Motor neuron (in vitro differentiated cells): ENCODE measurements at places on chromosomes 5 and 9.

GRCh38 chr9:12463641-12464040 is 229.5 kb upstream of the TYRP1 start:
- ATAC-seq: no peak

- no peak for ATAC-seq
Measured at GRCh38 chr5:135386096-135386495, 12.9 kb downstream of the MACROH2A1 start.

DNA sequence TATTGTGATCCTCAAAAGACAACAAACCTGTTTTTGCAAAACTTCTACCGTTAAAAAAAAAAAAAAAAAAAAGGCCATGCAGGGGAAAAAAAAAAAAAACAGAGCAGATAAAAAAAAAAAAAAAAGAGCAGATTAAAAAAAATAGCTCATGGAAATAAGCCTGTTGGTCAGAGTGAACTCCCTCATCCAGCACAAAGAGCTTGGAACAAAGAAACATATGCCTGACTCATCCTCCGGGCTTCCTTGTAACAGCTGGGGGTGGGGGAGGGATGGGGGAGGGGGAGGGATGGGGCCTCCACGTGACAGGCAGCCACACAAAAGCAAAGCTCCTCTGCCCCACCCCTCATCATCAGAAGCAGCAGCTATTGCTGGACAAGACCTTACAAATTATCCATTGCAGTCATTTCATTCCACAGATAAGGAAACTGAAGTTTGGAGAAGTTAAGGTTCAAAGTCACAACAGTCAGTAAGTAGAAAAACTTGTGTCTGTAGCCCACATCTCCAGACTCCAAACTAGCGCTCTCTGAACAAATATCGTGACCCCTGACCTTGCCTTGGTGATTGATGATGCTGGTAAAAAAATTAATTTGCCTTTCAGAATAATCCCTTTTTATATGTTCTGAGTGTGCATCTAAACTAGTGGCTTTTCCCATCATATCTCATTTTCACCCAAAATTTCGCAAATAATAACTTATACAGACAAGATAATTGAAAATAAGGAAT is 38.9 kb downstream of the SLC35D2 start:
- ATAC-seq: peak; percentile 80

DNA sequence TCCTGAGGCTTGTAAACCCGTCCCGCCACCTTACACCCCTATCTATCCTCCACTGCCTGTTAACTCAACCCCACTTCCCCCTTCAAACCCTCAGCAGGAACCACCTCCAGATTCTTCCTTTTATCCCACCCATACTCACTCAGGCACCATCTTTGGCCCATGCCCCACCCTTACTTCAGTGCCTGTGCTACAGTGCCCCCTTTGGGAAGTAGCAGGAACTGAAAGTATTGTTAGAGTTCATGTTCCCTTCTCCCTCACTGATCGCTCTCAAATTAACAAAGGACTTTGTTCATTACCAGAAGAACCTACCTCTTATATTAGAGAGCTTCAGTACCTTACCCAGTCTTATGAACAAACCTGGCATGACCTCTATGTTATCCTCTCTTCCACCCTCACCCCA is 92.2 kb upstream of the MOCS2 start:
- ATAC-seq: no peak

- no peak for ATAC-seq
Measured at GRCh38 chr5:964821-965220, 43.8 kb upstream of the NKD2 start.

DNA sequence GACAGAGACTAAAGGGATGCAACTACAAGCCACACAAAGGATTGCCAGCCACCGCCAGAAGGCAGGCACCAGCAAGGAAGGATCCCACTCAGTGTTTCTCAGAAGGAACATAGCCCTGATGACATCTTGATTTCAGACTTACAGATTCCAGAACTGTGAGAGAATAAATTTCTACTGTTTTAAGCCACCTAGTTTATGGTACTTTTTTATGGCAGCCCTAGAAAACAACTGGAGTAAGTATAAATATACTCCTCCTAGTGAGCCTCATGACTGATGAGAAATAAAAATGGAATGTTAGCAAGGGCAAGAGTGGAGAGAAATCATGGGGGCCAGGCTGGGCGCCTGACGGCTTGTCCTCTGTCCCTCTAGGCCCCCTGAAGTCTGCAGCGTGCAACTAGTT is 307.3 kb downstream of the PIK3R1 start:
- no peak for ATAC-seq

DNA sequence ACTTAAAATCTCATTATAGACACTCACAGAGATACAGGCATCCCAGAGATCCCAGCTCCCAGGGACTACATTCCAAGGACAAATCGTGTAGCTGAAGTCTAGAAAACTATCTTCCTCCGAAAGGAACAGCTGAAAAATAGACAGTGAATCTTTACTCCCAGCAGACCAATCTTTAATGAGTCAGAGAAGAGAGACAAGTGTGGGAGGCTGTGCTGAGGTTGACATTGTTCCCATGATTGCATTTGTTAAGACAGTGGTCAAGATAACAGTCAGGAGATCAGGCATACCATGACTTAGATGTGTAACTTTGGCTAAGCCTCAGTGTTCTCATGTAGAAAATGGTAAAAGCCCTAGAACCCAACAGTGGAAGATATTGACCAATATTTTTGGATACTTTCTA is 120.7 kb downstream of the PAPPA start:
- ATAC-seq: no peak

- no peak for ATAC-seq
Measured at GRCh38 chr5:97102010-97102470, 40.4 kb downstream of the LIX1 start.

DNA sequence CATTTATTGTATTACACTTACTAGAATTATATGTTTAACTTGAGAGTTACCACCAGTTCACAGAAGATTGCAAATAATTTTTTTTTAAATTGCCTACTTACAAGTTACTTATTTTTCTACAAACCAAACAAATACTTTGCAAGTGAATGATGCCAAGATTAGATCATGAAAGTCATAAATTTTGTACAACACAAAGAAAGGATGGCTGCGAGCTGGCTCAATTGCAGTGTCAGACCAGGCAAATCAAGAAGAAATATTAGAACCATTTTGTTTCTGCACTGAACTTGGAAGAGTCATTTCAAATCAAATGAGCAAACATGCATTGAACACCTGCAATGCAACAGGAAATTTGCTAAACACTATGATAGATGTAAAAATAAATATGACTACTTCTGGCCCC is 97.3 kb downstream of the PLCXD3 start:
- peak; percentile 33 for ATAC-seq

- ATAC-seq: no peak
Measured at GRCh38 chr5:74885170-74885569, 19.0 kb upstream of the FAM169A start.

GRCh38 chr5:12652201-12652600 is 748.0 kb upstream of the CTNND2 start:
- no peak for ATAC-seq

DNA sequence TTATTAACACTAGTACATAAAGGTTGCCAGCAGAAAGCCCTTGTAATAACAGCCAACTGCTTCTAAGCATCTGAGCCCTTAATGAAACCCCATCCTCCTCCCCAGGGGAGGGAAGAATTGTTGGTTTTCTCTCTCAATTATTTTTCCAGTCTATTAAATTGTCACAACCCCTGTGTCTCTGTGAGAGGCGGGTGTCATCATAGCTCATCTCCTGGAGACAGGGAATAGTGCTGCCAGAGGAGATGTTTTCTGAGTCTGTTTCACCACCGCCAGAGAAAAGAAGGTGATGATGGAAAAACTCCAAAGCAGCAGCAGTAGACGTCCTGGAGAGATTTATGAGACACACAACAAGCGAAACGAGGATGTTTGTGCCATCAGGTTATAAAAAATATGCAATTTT is 271.1 kb upstream of the NMUR2 start:
- peak; percentile 93 for ATAC-seq

- ATAC-seq: no peak
Measured at GRCh38 chr5:158537366-158537765, 562.4 kb downstream of the EBF1 start.

GRCh38 chr9:137126786-137127185 is 12.2 kb upstream of the GRIN1 start:
- no peak for ATAC-seq

- ATAC-seq: peak; percentile 56
Measured at GRCh38 chr5:74640954-74641734, 616 bp upstream of the ENC1 start.

GRCh38 chr5:160166973-160167623 is 47.8 kb upstream of the PWWP2A start:
- ATAC-seq: no peak

- ATAC-seq: no peak
Measured at GRCh38 chr9:7944572-7944971, 145.0 kb upstream of the DMAC1 start.

DNA sequence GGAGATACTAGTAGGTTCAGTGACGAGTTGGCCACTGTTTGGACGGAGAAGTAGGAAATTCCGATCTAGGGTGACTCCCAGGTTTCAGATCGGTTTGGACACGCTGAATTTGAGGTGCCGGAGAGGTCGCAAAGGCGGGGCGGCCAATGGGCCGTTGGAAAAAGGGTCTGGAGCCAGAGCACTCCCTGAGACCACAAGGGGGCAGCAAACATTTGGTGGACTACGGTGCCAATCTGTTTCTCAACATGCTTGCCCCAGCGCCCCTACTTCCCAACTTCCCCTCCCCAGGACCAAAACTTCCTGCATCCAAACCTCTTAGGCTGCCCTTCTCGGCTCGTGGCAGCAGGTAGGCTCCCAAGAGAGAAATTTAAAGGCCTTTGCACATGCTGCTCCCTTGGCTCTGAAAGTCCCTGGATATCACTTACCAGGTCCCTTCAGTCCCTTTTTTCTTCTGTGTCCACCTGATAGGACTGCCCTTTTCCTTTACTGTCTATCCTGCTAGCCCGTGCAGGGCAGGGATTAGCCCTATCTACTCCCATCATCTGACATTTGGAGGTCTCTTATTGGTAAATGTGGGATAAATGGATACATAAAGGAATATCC is 992 bp upstream of the RPP25L start:
- ATAC-seq: peak; percentile 24

GRCh38 chr5:135480511-135480910 is 28.4 kb upstream of the TIFAB start:
- ATAC-seq: no peak

DNA sequence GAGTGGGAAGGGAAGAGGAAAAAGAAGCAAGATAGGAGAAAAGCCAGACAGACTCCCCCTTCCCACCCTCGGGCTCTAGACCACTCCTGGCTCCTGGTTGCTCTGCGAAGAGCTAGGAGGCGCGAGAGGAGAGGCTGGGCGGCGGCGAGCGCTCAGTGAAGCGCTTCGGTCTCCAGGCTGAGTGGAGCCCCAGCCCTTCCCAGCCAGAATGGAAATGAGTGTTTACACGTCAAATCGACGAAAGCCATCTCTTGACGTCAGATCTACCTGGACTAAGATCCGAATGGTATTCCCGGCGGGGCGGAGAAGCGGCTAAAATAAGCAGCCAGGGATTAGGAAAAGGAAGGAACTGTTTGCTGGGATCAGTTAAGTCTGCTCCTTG is at the start of gene PCSK1:
PCSK1 (minus strand) TSS at position 183 of the 382 bp plus-strand sequence. CDS start 206 bp downstream, outside the sequence.
- ATAC-seq: peak; percentile 75

DNA sequence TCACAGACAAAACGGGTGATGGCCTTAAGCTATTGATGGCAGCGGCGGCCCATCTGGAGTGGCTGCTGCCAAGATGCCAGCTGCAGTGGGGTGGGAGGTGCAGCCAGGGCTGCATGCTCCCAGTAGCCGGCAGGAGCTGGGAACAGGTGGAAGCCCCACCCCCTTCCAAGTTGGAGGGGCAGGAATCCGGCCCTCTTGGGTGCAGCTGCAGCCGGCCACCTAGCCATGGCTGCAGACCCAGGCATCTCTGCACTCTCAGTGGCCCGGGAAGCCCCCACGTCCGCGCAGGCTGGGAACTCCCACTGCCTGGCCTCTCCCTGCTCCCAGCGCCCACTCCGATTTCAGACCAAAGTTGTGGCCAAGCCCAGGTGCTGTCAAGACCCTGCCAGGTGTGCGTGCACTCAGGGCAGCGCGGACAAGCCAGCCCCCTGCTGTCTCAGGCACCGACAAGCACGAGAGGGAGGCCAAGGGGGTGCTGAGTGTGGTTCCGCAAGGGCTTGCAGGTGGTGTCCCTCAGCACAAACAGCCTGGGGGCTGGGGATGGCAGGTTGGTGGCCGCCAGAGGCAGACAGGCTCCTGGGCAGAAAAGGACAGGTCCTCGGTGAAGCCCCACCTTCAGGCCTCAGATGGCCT is 115.1 kb upstream of the TSLP start:
- no peak for ATAC-seq

DNA sequence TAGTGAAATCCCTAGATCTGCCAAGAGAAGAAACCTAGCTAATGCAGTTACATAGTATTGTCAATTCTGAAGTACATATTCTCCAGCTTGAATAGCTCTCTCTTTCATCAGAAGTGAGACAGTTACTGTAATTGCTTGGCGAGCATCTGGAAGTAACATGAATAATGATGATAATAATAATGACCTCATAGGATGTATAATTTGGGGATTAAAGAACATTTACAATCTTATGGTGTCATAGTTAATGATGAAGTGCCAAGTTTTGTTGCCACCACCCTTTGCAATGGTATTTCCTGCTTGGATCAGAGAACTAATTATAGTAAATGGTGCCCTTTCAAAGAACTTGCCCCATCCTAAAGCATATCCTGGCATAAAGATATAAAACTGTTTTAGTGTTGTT is 201.4 kb downstream of the ADAMTSL1 start:
- ATAC-seq: peak; percentile 71

DNA sequence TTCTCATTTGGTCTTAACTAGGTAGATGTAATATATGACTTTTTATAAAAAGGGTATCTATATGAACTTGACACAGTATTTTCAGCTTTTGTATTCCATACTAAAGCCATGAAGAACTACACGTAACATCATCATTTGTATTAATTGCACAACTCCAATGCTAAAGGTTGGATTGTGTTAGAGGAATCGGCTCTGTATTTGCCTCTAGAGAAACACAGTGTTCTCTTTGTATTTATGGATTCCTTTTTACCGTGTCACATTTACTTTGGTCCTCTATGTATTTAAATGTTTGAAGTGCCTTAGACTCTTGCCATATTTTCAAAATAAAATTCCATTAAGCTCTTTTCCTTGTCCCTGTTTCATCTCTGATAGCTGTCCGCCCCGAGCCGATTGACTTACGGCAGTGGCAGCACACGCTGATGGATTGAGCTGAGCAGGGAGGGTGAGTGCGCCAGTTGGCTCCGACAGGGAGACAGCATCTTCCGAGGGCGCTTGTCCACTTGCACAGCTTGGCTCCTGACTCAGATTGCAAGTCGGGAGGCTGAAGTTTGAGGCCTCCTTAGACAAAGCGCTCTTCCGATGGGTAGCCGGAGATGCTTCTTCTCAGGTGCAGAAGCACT is 95.6 kb upstream of the DMRT1 start:
- no peak for ATAC-seq

- ATAC-seq: no peak
Measured at GRCh38 chr5:25285136-25285535, 640.4 kb upstream of the CDH10 start.

- ATAC-seq: peak; percentile 69
Measured at GRCh38 chr5:170100066-170100943, 5.4 kb upstream of the FOXI1 start.

DNA sequence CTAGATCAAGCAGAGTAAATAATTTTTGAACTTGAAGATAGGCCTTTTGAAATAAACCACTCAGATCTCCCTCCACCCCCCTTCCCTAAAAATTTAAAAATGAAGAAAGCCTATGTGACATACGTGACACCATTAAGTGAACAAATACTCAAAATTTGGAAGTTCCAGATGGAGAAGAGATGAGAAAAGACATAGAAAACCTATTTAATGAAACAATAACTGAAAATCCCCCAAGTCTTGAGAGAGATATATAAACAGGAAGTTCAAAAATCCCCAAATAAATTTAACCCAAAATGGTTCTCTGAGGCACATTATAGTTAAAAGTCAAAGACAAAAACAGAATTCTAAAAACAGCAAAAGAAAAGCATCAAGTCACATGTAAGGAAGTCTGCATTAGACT is 428.6 kb downstream of the PSAT1 start:
- ATAC-seq: no peak
